ENCODE measurements at places on chromosomes 7 and 10.

DNA sequence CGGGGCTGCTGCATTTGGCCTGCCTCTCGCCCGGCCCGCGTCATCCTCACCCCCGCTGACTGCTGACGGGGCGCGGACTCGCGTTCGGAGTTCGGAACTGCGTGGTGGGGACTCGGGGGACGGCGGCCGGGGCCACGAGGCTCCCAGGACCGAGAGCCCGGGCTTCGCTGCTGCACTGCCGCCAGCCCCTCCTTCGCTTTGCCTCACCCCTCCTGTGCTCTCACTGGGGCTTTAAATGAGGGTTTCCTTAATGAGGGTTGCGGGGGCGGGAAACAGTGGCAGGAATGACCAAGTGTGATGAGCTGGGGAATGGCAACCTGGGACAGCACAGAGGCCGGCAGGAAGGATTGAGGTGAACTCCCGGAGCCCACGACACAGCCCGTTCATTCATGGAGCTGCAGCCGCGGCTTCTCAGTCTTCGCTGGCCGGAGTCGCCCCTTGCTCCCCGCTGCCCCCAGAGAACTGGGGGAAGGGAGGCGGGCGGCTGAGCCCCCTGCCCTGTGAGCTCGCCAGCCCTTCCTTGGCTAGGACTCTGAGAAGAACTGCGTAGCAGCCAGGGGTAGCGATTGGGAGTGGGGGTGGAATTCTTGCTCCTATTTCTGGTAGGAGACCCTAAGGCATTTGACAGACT is 1.5 kb upstream of the LRRC4 start:
- no peak for DNase-seq

- no peak for DNase-seq
Measured at GRCh38 chr10:131817866-131818509, 82.8 kb upstream of the PPP2R2D start.

GRCh38 chr10:123109466-123109865 is 26.3 kb upstream of the HMX3 start:
- no peak for DNase-seq

DNA sequence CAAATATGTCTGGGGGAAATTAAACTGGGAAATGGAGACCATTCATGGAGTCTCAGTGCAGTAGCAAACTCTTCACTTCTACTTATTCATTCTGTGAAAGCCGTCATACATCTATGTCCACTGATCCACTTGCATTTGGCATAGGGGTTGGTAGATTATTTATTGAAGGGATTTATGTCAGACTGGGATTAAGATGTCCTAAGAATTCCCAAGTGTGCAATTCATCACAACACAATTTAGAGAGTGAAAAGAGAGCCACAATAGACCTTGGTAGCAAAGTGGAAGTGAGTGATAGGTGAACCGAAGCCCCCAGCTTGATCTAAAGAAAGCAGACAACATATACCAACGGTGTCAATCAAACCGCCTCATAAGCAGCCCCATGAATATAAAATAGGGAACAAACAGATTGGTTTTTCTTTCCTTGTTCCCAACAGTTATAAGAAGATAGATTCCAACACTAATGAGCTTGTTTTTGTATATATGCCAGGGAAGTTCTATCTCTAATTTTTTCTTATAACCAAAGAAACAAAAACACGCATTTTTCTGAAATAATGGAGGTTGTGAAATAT is 234.3 kb downstream of the CACNA2D1 start:
- no peak for DNase-seq

GRCh38 chr7:8305104-8305503 is 43.1 kb upstream of the ICA1 start:
- DNase-seq: no peak

- DNase-seq: no peak
Measured at GRCh38 chr10:52314822-52315552, 906 bp downstream of the DKK1 start.

- no peak for DNase-seq
Measured at GRCh38 chr7:137547485-137547884, 204.0 kb upstream of the PTN start.

GRCh38 chr7:115754226-115754625 is 276.3 kb downstream of the TFEC start:
- DNase-seq: no peak

GRCh38 chr7:99713995-99714570 is 20.9 kb downstream of the CYP3A7 start:
- no peak for DNase-seq

GRCh38 chr7:103689255-103689654 is 243.2 kb upstream of the SLC26A5 start:
- DNase-seq: no peak

GRCh38 chr7:132656846-132657776 is 80.8 kb upstream of the PLXNA4 start:
- no peak for DNase-seq

Measured in stimulated activated CD8-positive, alpha-beta memory T cell treated with anti-CD3 and anti-CD28 coated beads, Interleukin-4, amount 100 ng/mL, for 1 hour (primary cell).